ENCODE measurements at places on chromosomes 5 and 9.

DNA sequence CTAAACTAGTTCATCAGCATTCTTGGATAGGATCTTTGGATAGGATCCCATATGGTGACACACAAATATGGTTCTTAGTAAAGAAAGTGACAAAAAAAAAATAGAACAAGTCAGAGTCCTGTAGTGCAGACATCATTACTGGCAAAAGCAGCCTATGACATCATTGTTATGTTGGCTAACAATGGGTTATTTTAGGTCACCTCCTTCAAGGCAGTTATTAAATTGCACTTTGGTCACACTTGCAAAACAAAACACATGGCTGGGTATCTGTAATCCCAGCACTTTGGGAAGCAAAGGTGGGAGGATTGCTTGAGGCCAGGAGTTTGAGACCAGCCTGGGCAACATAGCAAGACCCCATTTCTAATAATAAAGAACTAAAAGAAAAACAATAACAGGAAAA, 185.9 kb downstream of the KIAA0825 start:
- no peak for DNase-seq

DNA sequence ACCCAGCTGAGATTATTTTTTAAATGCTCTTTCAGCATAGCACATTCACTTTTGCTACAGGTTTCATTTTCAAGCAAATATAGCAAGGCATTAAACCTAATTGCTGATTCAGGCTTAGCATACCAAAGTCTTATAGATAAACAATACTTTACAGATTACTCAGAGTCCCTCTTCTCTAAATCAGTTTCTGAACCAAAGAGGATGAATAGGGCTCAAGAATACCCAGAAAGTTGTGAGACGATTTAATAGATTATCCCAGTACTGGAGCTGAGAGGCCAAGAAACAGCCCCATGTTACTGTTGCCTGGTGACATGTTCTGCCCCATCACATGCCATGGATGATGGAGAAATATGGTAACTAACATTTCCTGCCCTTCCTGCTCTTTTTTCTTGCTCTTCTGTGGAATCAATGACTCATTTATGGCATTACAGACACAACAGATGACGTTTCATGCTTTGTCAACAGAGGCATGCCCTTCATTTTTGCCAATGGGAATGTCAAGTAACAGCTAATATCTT, 18.1 kb upstream of the SSBP2 start:
- DNase-seq = no peak

DNA sequence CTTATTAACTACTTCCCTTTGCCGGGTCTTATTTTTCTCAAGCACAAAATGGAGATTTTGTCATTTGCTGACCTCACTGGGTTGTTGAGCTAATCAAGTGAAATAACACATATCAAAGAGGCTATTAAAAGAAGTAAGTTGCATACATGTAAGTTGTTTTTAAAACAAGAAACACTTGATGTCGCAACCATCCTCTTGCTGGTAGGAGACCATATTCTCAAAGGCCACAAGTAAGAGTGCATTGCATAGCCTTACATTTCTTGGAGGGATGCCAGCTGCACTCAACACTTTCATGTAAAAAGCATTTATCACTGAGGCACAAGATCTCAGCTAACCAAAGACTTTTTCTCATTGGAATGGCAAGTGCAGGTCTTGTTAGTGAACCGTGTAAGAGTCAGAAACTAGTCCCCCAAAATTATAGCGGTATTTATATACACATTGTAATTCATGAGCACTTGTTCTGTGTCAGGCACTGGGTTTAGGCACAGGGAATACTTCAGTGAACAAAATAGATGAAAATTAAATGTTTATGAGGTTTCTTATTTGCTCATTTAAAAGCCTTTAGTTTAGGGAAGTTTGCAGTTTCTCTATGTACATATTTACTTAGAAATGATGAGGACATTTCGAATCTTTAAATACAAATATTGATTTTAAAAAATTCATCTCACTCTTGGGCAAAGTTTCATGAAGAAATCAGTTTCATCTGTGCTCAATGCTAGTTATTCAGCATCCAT, 72.0 kb downstream of the ZFAND5 start:
- DNase-seq = no peak

- DNase-seq = no peak
Observed at GRCh38 chr9:128554155-128554862, 1.9 kb downstream of the SPTAN1 start.

GRCh38 chr9:128657796-128658195, 1.1 kb upstream of the DYNC2I2 start:
- no peak for DNase-seq

GRCh38 chr5:53479045-53479589, 1.3 kb upstream of the FST start:
- DNase-seq = no peak

DNA sequence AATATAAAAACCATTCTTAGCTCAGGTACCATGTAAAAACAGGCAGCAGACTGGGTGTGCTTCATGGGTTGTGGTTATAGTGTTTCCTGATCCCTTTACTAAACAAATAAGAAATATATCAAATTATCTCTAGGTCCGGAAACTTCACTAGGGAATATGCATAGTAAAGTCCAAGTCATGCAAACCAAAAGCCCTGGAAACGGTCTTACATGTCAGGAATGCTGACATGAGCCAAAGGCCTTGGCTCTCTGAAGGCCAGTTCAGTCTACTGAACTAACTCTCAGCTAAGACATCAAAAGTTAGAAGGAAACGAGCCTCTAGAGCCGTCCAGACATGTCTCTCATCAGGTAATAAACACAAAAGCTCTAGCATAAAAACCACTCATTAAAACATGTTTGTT, 778.9 kb upstream of the ZNF608 start:
- no peak for DNase-seq

- no peak for DNase-seq
Observed at GRCh38 chr9:83956436-83957247, 23.4 kb downstream of the HNRNPK start.

DNA sequence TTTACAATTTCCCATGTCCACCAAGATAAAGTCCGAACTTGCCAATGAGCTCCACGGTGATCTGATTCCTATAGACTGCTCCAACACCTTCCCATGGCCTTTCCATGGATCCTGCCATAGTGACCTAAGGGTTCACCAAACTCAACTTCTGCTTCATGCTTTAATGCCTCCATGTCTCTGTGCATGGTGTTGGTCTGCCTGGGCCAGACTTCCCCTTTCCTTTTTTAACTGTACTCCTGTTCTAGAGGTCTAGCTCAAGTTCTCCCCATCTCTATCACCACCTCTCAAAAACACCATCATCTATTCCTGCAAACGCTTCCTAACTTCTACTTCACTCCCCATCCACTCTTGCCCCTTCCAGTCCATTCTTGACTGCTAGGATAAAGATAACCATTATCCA, 14.8 kb upstream of the SMARCA2 start:
- no peak for DNase-seq

DNA sequence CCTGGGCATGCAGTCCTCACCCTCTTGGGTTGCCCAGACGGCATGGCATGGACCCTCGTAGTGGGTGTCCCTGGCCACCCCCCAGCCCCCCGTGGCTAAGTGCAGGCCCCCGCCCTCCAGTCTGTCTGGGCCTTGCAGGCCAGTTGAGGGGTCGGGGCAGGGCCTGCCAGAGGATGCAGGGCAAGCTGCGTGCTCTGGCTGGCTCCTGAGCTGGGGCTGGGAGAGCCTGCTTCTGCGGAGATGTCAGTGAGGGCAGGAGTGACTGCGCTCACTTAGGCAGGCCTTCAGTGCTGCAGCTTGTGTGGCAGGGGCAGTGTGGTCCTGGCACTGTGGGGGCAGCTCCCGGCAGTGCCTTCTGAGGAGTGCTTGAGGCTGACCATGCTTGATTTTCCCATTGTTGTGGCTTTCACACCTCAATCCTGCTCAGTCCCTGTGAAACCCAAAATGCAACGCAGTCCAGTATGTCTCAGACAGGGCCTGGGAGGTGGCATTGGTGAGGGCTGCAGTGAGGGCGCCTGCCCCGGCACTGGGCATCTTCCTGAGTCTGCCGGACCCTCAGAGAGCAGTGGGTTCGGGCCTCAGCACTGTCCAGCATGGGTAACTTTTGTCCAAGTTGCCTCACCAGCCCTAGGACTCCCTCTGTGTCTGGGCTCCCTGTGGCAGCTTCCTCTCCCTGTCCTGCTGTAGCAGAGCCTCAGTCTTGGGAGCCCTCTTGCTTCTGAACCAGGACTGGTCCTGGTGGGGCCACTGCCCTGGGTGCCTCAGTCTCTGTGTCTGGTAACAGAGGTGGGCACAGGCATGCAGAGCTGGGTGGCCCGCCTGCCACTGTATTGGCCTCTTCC, 93.0 kb downstream of the PHF2 start:
- no peak for DNase-seq
